ENCODE measurements at places on chromosomes 7 and 10.

DNA sequence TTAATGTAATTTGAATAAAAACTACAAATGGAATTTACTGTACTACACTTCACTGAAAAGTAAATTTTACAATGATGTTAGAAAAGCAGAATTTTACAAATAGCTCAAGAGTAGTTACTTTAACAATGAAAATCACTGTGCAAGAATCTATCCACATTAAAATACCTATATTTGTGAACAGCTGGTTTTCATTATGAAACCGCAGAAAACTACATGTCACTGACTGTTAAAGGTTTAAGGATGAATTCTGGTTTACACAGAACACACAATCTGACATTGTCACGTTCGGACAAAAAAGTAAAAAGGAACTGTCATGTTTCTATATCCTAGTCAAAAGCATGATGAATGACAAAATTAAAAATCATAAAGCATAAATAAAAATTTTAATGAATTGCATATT lies 415.3 kb upstream of the PRKCQ start:
- H3K4me1 ChIP-seq = no peaks in the 10 kb centered on the region
- no peaks in the 10 kb centered on the region for H3K27me3 ChIP-seq
- no peak overlapping the region for H3K4me3 ChIP-seq
- H3K27ac ChIP-seq = no peak overlapping the region

DNA sequence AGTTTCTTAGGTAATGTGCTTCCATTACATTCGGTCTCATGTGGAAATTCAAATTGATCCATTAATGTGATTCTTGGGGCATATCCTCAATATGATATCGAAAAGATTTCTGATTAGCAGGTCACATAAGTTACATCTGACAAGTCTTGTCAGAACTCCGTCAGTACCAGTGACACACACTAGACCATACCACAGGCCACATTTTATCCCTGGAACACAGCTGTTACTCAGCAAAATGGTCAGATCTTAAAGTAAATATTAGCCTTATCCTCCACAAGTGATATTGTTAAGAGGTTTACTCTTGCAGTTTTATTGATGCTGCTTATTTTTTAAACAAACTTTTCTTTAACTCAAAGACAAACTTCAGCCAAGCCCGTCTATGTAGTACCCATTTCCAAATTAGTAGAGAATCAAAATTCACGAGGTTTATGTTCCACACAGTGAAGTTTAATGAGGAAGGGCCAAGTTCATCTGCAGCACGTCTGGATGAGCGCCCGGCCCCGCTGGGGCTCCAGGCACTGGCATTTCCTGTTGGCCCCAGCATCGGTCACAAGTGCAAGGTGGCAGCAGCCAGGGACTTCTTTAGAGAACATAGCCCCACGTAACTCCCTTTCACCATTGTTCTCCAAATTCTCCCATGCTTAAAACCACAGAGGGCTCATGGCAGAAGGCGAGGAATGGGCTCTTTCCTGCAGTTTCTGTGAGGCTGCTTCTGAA lies 132.2 kb downstream of the VIPR2 start:
- 0 out of 2 replicates have a peak, but pooled peaks cover 8% of the 10 kb centered on the region for H3K4me1 ChIP-seq
- no peak for DNase-seq
- no peak overlapping the region for H3K27ac ChIP-seq
- no peaks in the 10 kb centered on the region for H3K36me3 ChIP-seq

DNA sequence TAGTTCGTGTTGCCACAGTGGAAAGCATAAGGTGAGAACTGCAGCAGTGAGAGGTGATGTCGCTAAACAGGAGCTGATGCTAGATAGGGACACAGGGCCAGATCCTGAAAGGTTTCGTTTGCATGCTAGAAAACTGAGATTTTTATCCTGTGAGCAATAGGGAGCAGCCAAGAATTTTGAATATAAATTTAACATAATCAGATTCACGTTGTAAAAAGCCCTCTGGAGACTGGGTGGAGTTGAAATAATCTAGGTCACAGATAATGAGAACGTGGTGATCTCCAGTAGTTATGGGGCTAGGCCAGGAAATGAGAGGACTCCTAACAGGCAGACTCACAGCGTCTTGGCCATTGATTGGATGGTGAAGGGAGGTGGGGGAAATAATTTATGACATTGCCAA lies 92.1 kb upstream of the IMMP2L start:
- DNase-seq = no peak
- 0 out of 3 replicates have a peak, but pooled peaks cover 2% of the 10 kb centered on the region for H3K27me3 ChIP-seq
- peaks cover 20% of the 10 kb centered on the region for H3K4me1 ChIP-seq
- no peaks in the 10 kb centered on the region for H3K36me3 ChIP-seq

DNA sequence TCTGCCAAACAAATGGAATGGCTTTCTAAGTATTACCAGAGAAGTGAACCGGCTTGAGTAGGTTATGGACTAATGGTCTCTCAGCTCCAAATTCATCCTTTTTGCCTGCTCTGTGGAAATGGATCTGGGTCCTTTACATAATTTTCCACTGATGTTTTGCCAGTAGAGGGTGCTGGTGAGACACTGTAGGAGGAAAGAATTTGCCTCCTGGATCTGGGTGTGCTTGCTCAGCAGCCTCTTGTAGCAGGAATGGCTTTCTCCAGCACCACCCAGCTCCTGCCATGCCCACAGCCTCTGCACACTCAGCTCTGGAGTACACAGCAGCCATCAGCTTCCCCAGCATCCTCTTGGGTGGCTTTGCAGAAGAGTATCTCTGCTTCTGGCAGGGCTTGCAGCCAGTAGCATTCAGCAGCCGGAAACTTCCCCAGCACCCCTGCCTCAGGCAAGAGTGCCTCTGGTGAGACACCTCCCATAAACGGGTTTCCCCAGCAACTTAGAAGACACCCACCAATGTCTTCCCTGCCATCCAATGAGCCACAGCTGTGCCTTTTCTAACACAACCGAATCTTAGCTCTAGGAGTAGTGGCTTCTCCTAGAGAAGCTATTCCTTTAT lies 235.0 kb upstream of the PLPP4 start:
- H3K27me3 ChIP-seq = no peaks in the 10 kb centered on the region
- H3K4me3 ChIP-seq = no peak overlapping the region
- DNase-seq = peak; percentile 64

DNA sequence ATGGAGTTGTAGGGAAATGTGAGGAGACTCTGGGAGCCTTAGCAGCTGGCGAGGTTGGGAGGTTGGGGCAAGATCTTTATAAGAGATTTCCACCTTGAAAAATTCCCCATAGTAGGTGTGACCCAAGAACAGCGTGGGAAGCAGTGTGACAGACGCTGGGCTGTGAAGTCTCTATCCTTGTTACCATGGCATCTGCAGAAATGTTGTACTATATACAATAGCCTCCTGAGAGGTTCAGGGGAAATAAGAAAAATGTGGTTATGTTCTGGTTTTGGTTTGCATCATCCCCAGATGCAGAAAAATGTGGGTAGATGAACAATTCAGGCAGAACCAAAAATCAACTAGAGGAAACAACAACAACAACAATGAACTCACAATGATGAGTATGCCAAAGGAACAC lies 498.6 kb downstream of the SH2D4B start:
- H3K27ac ChIP-seq = no peak overlapping the region
- no peaks in the 10 kb centered on the region for H3K36me3 ChIP-seq
- H3K27me3 ChIP-seq = no peaks in the 10 kb centered on the region
- no peak overlapping the region for H3K4me3 ChIP-seq
- no peaks in the 10 kb centered on the region for H3K4me1 ChIP-seq

- no peak overlapping the region for H3K27ac ChIP-seq
- H3K4me1 ChIP-seq = peaks cover 20% of the 10 kb centered on the region
- H3K27me3 ChIP-seq = no peaks in the 10 kb centered on the region
- DNase-seq = no peak
- H3K4me3 ChIP-seq = no peak overlapping the region
These were observed 11.1 kb downstream of the FAM53B start for GRCh38 chr10:124732931-124733570.

Data from HepG2 (cell line).